ENCODE measurements at places on chromosomes 5 and 9.

DNA sequence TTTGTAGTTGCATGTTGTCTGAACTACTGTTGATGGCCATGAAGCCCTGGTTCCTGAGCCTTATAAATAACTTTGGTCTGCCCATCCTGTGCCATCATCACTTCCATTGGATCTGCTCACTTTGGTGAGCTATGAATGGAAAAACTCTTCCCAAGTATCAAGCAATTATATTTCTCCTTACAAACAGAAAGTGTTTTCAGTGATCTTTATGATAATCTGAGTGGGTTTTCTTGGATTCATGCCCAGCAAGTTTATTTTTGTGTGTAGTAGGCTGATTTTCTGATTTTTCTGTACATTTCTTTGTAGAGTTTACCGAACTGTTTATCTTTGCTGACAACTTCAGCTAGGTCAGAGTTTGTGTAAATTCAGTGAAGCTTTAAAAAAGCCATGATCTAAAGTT, 31.0 kb downstream of the CAMK4 start:
- no peak for DNase-seq

GRCh38 chr5:98791001-98791519, 17.6 kb downstream of the RGMB start:
- DNase-seq = no peak

- DNase-seq = no peak
These were observed 74.1 kb upstream of the PIK3R1 start for GRCh38 chr5:68141494-68141893.

- no peak for DNase-seq
These were observed 26.9 kb upstream of the PLIN2 start for GRCh38 chr9:19154135-19154612.

- no peak for DNase-seq
These were observed 73.9 kb upstream of the VCAN start for GRCh38 chr5:83397658-83398057.

DNA sequence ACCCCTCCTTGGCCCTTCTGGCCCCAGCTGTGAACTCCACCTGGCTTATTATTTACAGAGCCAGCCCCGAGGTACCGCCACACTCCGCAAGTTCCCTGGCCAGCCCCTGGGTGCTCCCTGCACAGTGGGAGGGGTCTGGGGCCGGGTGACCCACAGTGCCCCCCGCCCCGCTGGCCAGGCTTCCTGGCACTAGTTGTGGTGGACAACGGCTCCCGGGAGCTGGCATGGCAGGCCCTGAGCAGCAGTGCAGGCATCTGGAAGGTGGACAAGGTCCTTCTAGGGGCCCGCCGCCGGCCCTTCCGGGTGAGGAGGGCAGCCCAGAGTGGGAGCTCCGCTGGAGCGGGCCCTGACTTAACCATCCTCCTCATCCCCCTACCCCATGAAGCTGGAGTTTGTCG, 3.9 kb downstream of the MAMDC4 start:
- DNase-seq = no peak

DNA sequence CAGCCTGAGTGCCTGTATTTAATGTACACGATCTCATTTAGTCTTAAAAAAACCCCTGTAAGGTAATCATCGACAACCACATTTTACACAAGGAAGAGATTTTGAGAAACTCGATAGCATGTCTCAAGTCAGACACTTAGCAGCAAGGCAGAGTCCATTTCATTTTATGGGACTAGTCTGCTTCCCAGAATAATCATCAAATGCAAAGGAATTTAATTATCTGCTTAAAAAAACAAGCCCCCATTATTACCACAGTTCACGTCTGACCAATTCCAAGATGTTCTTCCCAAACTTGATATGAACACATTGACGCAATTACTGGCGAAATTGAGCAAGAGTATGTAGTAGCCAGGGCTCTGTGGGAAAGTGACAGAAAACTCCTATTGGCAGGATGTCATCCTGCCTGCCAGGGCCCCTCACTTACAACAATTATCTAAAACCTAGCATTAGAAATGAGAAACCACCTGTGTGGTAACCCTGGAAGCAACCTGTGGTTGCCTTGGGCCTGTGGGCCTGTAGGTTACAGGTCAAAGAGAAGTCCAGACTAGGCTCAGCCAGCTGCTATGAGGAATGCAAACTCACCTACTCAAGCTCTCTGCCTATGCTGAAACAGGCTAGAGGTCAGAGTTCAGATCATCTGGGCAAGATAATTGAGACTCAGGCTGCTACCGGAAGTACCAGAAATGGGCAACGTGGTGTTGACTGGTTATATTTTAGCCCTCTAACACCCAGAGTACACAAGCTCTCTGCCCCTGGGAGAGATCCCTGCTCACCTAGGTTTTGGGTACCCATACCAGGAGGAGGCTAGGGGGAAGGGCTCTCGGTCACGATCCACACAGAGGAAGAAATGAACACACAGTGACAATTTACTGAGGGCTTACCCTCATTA, 1.6 kb downstream of the B4GALT1 start:
- DNase-seq = peak; percentile 69

DNA sequence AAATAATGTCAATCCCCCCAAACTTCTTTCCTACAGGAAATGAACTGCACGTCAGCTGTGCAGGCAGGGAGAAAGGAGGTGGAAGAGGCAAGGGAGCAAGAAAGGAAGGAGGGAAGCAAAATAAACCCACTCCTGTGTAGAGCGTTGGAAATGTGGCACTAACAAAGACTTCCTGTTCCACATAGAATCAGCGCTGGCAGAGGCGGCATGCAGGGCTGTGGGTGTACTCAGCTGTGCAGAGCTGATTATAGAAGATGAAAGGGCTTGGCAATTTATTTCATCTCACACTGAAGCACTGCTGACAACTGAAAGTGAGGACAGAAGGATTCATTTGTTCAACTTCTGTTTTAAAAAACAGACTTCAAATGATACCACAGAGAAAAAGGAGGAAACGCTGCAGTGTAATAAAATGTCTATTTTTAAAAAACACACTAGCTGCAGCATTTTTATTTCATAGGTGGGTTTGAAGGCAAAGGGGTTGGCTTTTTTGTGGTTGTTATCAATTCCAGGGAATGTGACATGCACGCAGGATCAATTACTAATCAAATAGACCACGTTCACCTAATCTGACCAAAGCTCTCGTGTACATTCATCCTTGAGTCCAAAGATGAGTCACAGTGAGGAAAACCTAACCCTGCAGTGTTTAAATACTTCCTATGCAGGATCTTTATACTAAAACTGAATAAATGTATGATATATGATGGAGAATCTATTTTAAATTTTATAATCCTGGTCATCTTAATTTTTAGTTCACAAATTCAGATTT, 583.5 kb downstream of the ZNF608 start:
- no peak for DNase-seq

GRCh38 chr9:75653335-75653734, 237.1 kb upstream of the PCSK5 start:
- no peak for DNase-seq

DNA sequence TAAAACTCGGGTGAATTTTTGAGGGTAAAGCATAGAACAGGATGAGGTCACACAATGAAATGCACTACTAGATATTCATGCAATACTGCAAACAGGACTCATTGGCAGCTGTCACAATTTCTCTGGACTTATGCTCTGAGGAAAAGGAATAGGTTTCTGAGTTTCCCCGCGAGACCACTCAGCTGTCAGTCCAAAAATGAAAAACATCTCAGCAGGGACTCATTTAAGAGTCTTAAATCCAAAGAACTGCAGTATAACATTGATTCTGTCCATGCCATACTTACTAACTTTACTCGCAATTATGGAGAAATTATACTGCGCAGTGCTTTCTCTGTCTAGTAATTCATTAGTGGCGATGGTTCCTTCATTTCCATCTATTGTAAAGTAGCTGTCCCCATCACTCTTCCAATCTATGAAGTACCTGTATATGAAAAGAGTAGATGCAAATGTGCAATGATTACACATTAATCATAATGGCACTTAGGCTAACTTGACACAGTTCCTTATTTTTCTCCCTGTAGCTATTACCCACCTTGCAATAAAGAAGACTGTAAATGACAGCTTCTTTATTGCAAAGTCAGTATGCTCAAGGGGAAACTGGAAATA, 1070.0 kb downstream of the CDH12 start:
- no peak for DNase-seq

GRCh38 chr5:176877793-176878331, 21.3 kb downstream of the HK3 start:
- no peak for DNase-seq

GRCh38 chr9:105416840-105417239, 31.0 kb upstream of the FSD1L start:
- DNase-seq = no peak

GRCh38 chr9:127942216-127943010, 4.8 kb upstream of the DPM2 start:
- peak; percentile 81 for DNase-seq

GRCh38 chr5:105782501-105782900, 1888.2 kb downstream of the EFNA5 start:
- no peak for DNase-seq

DNA sequence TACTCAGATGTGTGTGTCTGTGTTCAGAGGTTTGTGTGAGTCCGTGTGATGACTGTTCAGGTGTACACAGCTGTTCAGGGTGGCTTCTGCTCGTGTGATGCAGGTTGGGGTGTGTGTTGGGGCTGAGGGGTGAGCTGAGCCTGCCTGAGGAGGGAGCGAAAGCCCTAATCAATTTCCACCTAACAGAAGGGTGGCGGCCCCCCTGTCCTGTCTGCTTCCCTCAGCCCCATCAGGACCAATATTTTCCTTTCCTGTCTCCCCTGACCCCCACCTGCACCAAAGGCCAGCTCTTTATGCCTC, 30.2 kb downstream of the LHX2 start:
- no peak for DNase-seq
